ENCODE measurements at places on chromosomes 11 and 22. TPM values are rescaled to one million over a fixed set of nuclear protein-coding genes. Genes with fewer than 3 reads are reported as not detected.
A peak's percentile ranks its signal among the peaks of the same experiment; 100 is the strongest.

GRCh38 chr11:59436169-59436568 lies at the start of gene OR5A1:
TSS of gene OR5A1 (plus strand) at chr11:59436469. CDS start at chr11:59443169, 6,700 bp downstream.
- no peak for DNase-seq

DNA sequence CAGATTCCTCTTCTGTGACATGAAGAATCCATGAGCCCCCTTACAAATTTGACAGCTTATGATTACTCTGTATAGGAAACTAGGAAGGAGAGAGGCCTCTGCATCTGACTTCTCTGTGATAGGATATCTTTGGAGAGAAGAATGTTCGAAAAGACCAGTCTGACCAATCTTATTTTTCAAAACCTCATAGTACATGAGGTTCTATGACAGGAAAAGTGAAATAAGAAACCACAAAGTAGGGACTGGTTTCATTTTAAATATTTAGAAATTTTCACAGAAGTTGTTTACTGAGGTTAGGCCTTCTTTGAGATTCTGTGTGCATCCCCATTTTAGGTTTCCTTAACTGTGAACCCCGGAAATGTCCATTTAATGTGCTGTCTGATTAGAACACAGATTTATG lies 2.1 kb upstream of the OR4X1 start:
- no peak for DNase-seq

- no peak for DNase-seq
Measured at GRCh38 chr11:70590356-70590991, 192.1 kb downstream of the CTTN start.

DNA sequence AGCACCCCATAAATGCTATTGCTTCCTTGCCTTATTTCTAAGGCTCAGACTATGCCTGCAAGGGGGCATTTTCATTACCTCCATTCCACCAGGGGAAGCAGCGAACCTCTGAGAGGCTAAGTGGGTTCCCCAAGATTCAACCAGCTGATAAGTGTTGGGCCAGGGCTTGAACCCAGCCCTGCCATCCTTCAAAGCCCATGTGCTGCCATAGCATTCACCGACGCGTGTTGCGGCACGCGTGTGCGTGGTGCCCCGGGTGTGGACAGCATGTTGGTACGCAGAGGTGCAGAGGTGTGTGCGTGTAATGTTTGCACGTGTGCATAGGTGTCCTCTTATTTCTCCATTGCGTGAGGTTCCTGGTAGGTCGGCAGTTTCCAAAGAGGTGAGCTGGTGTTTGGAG lies 66.0 kb upstream of the PPARA start:
- no peak for DNase-seq

DNA sequence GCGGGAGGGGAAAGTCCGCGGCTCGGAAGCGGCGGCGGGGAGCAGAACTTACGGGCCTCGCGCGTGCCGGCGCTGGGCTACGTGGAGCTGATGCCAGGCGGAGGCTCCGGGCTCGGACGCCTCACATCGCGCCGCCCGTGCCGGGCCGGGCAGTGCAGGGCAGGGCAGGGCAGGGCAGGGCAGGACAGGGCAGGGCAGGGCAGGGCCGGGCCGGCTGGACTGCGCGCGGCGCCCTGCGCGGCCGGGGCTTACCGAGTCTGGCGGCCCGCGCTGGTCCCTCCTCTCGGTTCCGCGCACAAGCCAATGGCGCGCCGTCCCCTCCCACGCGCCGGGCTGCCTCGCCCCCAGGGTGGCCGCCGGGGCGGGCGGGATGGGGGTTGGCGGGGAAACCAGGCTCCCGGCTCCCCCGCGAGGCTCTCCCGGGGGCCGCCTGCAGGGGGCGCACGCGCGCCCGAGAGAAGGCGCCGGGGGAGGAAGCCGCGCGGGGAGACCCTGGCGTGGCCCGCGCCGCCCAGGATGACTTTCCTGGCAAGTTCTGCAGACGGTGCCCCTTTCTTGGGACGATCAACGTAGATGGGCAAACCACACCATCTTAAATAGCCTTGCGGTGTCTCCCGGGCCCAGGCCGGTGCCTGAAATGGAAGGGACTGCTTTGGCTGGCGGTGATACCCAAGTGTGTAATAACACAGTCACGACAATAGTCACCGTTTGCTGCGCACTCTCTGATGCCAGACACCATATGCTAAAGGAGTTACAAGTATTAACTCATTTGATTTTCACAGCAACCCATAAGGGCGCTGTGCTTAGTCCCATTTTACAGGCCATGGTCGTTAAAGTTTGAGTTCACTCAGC lies at the start of gene TP53I11:
Gene TP53I11 (minus strand): TSS at position 259 of the 852 bp plus-strand sequence. CDS start 12,548 bp downstream, outside the sequence.
- peak; percentile 81 for DNase-seq

GRCh38 chr11:124872741-124873140 lies 7.5 kb downstream of the ROBO3 start:
- no peak for DNase-seq

Gene TYMP
- 65.3 TPM for total RNA-seq

Gene PIH1D2
- total RNA-seq = 1.3 TPM

Gene FAM111B
- 0.33 TPM for total RNA-seq

Gene C11orf97
- not detected for total RNA-seq

Data from body of pancreas (tissue), 4 donors.